Left lung (tissue), 14 donors: ENCODE measurements at places on chromosomes 12 and 14. TPM values are rescaled to one million over a fixed set of nuclear protein-coding genes. Genes with fewer than 3 reads are reported as not detected.

- H3K36me3 ChIP-seq, result peaks cover 69% of the 10 kb centered on the region
- no peaks in the 10 kb centered on the region for H3K4me1 ChIP-seq
- H3K4me3 ChIP-seq, result no peak overlapping the region
- H3K27me3 ChIP-seq, result no peaks in the 10 kb centered on the region
- DNase-seq, result no peak
Observed at GRCh38 chr14:71022012-71022869, 115.0 kb downstream of the PCNX1 start.

Gene KIF5A
- 0.38 TPM for total RNA-seq

Gene KLHDC1
- total RNA-seq, result 5.6 TPM

DNA sequence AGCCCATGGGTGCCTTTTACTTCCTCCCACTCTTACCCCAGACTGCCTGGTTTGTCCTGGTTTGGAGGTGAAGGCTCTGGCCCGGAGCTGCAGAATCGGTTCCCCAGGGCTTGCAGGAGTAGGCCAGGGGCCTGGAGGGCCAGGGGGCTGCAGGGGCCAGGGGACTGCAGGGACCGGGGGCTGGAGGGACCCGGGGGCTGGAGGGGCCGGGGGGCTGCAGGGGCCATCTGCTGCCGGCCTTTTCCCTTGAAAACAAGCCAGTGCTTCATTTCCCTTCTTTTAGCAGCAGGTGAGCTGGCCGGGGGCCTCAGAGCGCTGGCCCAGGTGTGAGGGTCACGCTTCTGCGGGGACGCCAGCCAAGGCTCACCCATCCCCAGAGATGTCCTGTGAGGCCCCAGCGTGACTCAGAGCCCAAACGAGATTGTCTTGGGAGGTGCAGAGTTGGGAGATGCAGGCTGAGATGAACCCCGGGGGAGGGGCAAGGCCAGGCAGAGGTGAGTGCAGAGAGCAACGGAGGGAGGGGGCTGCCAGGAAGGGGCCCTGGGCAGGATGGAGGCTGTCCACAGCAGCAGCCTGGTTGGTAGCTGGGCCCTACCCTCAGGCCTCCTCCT is 154.9 kb downstream of the KIF26A start:
- H3K4me3 ChIP-seq, result no peak overlapping the region
- H3K36me3 ChIP-seq, result no peaks in the 10 kb centered on the region
- no peaks in the 10 kb centered on the region for H3K27me3 ChIP-seq

- no peaks in the 10 kb centered on the region for H3K4me1 ChIP-seq
- H3K27me3 ChIP-seq, result no peaks in the 10 kb centered on the region
- DNase-seq, result no peak
- H3K36me3 ChIP-seq, result peaks cover 90% of the 10 kb centered on the region
- H3K27ac ChIP-seq, result no peak overlapping the region
Observed at GRCh38 chr12:50442178-50442908, 41.7 kb downstream of the LARP4 start.

Gene VSIG10
- total RNA-seq, result 32.4 TPM

Gene DAO
- total RNA-seq, result not detected

DNA sequence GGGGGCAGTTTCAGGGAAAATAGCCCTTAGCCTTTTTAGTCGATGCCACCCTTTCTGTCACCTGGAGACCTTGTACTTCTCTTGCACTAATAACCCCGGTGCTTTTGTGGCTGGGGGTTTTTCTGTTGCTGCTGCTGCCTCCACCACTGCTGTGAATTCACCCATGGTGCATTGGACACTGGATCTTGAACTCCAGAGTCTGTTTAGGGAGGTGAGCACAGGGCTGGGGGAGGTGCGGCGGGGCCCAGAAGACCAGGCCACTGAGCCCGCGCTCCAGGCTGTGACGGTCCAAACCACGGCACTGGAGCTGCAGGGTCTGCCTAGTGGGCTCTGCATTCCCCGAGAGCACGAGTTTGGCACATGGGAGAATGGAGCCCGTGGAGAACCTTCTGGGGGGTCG is 100.6 kb downstream of the NINJ2 start:
- no peaks in the 10 kb centered on the region for H3K36me3 ChIP-seq
- H3K27me3 ChIP-seq, result no peaks in the 10 kb centered on the region
- peaks cover 46% of the 10 kb centered on the region for H3K4me1 ChIP-seq

DNA sequence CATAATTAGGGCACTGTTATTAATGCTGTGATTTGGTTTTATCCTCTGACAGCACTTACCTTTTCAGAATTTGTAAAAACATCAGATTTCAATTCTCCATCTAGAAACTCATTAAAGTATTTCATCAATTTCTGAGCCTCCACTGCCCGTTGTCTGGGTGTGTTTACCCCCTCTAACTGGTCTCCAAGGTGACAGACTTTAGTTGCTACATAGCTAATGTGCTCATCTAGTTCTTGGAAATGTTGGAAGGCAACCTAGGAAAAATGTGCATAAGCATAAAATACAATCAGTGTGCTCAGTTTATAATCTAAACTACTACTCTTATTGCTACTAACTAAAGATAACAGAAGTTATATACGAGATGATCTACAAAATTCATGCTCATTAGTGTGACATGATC is 24.6 kb downstream of the EXOC5 start:
- no peak overlapping the region for H3K4me3 ChIP-seq
- H3K27me3 ChIP-seq, result no peaks in the 10 kb centered on the region
- H3K4me1 ChIP-seq, result no peaks in the 10 kb centered on the region
- peaks cover 30% of the 10 kb centered on the region for H3K36me3 ChIP-seq
- no peak for DNase-seq

Gene TAS2R7
- total RNA-seq, result not detected

- no peak overlapping the region for H3K4me3 ChIP-seq
- H3K4me1 ChIP-seq, result no peaks in the 10 kb centered on the region
- no peaks in the 10 kb centered on the region for H3K36me3 ChIP-seq
- DNase-seq, result no peak
Observed at GRCh38 chr12:5433081-5433844, 1.4 kb downstream of the NTF3 start.

Gene TUBA1A
- total RNA-seq, result 205 TPM

GRCh38 chr14:71988939-71989338 is 56.7 kb downstream of the RGS6 start:
- H3K27me3 ChIP-seq, result no peaks in the 10 kb centered on the region
- no peak overlapping the region for H3K4me3 ChIP-seq
- H3K27ac ChIP-seq, result no peak overlapping the region
- no peaks in the 10 kb centered on the region for H3K36me3 ChIP-seq

Gene KLRK1
- 4.9 TPM for total RNA-seq

Gene PLA2G1B
- total RNA-seq, result 4.7 TPM

GRCh38 chr12:55818886-55819285 is 1.0 kb downstream of the ORMDL2 start:
- H3K4me1 ChIP-seq, result peaks cover 47% of the 10 kb centered on the region
- H3K27me3 ChIP-seq, result no peaks in the 10 kb centered on the region
- peak overlapping the region; percentile 68 for H3K4me3 ChIP-seq
- peak overlapping the region; percentile 53 for H3K27ac ChIP-seq
